ENCODE measurements at places on chromosomes 3 and 15.

GRCh38 chr3:122074621-122075265 lies 19.6 kb downstream of the CD86 start:
- DNase-seq, result peak; percentile 21

- DNase-seq, result no peak
Observed at GRCh38 chr15:56964182-56964581, 45.7 kb downstream of the TCF12 start.

GRCh38 chr3:78873641-78874040 lies 894.2 kb downstream of the ROBO1 start:
- DNase-seq, result no peak

- no peak for DNase-seq
Observed at GRCh38 chr3:121948641-121949040, 54.4 kb downstream of the SLC15A2 start.
